Mucosa of descending colon (tissue), 3 donors: ENCODE measurements at places on chromosomes 5 and 9. TPM values are rescaled to one million over a fixed set of nuclear protein-coding genes. Genes with fewer than 3 reads are reported as not detected.

The MARCHF3 gene
- total RNA-seq: 52.8 TPM

The BAAT gene
- not detected for total RNA-seq

The CDX1 gene
- 302 TPM for total RNA-seq

- DNase-seq: no peak
Observed at GRCh38 chr5:148237785-148238417, 424 bp upstream of the MARCOL start.

DNA sequence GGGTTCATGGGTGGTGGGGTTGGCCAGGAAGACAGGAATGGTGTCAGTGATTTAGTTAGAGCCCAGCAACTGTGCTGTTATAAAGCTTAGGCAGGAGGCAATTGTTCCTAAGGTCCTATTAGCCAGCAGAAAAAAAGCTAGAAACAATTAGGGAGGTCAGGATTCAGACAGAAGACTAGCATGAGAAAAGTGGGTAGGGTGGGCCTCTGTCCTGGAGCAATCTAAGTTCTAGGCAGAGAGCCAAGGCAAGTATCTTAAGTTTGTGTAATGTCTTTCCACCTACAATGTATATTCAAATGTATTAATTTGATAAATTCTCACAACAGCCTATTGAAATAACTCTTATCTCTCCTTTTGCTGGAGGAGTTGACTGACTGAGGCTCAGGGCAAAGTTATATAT lies 6.1 kb upstream of the ZFAND5 start:
- DNase-seq: no peak

DNA sequence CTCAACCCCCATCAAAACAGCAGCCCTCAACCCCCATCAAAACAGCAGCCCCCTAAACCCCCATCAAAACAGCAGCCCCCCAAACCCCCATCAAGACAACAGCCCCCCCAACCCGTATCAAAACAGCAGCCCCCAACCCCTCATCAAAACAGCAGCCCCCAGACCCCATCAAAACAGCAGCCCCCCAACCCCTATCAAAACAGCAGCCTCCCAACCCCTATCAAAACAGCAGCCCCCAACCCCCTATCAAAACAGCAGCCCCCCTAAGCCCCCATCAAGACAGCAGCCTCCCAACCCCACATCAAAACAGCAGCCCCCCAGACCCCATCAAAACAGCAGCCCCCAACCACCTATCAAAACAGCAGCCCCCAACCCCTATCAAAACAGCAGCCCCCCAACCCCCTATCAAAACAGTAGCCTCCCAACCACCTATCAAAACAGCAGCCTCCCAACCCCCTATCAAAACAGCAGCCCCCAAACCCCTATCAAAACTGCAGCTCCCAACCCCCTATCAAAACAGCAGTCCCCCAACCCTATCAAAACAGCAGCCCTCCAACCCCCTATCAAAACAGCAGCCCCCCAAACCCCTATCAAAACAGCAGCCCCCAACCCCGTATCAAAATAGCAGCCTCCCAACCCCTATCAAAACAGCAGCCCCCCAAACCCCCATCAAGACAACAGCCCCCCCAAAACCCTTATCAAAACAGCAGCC lies 1.2 kb downstream of the TPPP start:
- DNase-seq: no peak

DNA sequence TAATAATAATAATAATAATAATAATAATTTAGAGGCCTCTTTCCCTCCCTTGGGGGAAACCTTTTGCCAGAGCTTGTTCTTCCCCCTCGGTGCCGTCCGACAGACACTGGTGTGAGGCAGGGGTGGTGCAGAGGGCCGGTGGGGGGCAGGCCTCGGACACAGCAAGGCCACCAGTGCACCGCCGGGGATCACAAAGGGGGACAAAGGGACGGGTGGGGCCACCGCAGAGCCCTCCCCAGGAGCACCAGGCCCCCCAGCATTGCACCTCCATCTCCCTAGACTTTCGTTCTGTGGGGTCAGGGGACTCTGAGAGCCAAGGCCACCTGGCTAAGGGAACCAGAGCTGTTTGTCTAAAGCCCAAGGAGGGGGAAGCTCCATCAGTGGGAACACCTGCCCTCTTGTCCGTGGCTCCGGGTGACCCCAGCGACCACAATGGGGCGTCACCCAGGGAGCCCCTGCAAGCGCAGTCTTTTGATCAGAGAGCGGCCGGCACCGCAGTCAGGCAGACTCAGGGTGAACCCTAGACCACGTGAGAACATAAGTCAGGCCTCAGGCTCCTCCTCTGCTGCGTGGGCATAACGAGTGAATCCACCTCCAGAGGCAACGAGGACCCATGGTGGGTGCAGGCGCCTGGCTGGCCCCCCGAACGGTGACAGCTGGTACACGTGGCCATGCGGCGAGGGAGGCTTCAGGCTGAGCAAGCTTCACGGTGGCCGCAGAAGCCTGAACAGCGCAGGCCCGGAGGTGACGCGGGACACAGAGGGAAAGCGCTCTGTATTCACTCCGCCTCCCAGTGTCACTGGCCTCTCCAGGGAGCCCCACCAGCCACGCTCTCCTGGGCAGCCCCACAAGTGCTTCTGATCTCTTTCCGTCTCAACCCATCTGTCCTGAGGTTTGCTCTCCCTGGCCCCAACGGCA lies 12.0 kb upstream of the QSOX2 start:
- DNase-seq: no peak

DNA sequence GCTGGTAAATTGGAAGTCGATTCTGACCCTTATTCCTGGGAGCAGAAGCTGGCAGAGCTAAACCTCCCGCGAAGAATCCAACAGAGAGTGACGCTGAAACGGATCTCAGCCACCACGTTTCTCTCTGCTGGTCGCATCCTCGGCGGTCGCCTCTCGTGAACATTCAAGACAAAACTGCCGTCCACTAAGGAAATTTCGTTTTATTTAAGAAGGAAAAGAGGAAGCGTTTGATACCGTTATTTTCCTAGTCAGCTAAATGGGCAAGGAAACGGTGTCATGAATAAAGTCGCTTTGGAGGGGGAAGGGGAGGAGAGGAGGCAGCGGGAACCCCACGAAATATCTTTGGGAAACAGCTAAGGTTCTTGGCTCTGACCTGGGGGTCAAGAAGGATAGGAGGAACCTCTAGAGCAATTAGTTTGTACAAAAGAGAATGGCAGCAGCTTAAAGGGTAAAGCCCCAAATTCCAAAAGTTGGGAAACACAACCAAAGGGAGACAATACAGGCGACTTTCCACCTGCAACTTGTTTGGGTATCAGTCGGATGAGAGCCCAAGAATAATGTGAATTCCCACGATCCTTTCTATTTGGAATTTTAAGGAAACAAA lies 1.9 kb downstream of the FOXB2 start:
- no peak for DNase-seq

GRCh38 chr5:95283022-95283615 lies 1.8 kb downstream of the MCTP1 start:
- no peak for DNase-seq

DNA sequence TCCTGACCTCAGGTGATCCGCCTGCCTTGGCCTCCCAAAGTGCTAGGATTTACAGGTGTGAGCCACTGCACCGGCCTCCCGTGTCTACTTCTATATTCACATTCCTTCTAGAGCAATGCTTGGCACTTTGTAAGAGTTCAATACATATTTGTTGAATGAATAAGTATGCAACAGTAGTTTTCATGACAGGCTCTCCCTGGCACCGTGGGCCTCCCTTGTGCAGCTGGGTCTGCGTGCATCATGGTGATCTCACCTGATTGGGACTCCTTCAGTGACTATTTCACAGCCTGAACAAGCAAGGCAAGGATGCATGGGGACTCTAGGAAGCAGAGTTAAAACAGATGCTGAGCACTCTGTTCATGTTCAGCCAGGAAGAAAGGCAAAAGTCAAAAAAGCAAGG lies 6.8 kb upstream of the ZBTB34 start:
- DNase-seq: no peak

DNA sequence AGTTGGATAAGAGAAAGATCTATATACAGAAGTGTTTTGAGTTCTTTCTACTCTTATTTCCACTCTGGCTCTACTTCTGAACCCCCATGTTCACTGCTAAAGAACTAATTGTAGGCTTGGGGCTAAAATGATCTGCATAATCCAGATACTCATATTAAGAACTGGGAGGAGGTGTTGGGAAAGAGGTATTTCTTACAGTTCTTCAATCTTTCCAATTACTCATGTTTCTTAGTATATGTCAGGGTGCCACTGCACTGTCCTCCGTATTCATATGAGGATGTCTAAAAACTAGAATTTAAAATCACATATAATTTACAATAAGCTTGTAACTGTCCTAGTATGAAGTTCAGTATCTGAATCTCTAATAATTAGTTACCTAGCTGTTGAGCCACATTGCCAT lies 12.7 kb downstream of the NIPBL start:
- DNase-seq: no peak
